ENCODE measurements at places on chromosomes 3 and 15.

DNA sequence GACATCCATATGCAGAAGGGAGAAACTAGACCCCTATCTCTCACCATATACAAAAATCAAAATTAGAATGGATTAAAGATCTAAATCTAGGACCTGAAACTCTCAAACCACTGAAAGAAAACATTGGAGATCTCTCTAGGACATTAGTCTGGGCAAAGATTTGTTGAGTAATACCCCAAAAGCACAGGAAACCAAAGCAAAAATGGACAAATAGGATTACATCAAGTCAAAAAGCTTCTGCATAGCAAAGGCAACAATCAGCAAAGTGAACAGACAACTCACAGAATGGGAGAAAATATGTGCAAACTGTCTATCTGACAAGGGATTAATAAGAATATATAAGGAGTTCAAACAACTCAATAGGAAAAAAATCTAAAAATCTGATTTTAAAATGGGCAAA is 54.8 kb downstream of the MYO9A start:
- no peak for DNase-seq

GRCh38 chr15:52912172-52912571 is 122.0 kb upstream of the ONECUT1 start:
- DNase-seq = no peak

DNA sequence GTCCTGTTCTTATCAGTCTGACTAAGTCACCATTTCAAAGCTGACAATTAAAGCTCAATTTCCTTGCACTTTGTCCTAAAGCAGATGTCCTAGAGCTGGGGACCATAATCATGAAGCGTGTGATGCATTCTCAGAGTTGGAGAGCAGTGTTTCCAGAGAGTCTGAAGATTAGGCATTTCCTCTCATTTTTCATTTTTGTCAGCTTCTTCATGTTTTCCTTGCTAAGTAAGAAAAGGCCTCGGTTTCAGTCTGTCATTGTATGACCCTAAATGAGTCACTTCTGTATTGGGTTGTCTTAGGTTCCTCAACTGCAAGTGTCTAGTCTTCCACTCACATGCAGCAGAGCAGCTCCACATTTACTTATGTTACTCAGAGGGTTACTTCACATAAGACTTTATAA is 257.2 kb upstream of the TPRG1 start:
- DNase-seq = no peak

DNA sequence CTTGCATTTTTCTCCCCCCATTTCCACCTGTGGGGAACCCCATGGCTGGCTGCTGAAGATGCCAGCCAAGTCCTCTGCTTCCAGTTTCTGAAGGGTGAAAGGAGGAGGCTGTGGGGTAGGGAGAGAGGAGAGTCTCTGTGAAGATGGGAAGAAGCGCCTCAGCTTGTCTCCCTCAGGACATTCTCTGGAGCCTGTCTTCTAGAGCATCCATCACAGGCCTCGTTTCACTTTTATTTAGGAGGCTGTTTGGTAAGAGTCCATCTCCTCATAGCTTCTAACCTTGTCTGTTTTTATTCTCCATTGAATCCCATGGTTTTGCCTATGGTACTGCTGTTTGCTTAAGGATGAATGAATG is 8.8 kb upstream of the LCTL start:
- DNase-seq = no peak

GRCh38 chr15:65942436-65942835 is 73.1 kb downstream of the RAB11A start:
- no peak for DNase-seq

- DNase-seq = no peak
Measured at GRCh38 chr3:128243602-128244504, 90.6 kb downstream of the EEFSEC start.

Measured in AG09309 (cell line).